ENCODE measurements at places on chromosomes 1 and 21.

DNA sequence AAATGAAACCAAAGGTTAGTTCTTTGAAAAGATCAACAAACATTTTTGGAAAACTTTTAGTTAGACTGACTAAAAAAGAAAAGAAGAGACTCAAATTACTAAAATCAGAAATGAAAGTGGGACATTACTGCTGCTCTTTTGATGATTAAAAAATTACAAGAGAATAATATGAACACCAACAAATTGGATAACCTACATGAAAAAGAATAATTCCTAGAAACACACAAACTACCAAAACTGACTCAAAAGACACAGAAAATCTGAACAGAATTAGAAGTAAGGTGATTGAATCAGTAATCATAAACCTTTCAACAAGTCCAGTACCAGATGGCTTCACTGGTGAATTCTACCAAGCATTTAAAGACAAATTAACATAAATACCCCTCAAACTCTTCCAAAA lies 5.6 kb downstream of the KIFAP3 start:
- DNase-seq: no peak

DNA sequence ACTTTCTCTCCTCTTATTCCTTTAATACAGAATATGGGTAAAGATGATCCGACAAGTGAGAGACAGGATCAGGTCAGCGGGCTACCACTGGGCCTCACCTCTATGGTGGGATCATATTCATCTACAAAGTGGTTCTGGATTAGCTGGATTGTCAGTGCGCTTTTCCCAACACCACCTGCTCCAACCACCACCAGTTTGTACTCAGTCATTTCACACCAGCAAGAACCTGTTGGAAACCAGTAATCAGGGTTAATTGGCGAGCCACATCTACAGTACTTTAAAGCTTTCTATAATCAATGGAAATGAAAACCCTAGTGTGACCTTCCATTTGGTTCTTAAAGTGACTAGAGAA lies 643 bp downstream of the NRAS start:
- no peak for DNase-seq

DNA sequence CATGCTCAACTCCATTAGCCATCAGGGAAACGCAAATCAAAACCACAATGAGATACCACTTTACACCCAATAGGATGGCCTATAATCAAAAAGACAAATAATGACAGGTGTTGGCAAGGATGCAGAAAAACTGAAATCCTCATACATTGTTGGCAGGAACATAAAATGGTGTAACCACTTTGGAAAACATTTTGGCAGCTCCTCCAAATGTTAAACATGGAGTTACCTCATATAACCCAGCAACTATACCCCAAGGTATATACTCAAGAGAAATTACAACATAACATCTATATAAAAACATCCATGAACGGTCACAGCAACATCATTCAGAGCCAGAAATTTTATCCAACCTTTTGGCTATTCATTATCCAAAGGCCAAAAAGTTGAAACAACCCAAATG lies 11.6 kb downstream of the EIF4G3 start:
- no peak for DNase-seq

DNA sequence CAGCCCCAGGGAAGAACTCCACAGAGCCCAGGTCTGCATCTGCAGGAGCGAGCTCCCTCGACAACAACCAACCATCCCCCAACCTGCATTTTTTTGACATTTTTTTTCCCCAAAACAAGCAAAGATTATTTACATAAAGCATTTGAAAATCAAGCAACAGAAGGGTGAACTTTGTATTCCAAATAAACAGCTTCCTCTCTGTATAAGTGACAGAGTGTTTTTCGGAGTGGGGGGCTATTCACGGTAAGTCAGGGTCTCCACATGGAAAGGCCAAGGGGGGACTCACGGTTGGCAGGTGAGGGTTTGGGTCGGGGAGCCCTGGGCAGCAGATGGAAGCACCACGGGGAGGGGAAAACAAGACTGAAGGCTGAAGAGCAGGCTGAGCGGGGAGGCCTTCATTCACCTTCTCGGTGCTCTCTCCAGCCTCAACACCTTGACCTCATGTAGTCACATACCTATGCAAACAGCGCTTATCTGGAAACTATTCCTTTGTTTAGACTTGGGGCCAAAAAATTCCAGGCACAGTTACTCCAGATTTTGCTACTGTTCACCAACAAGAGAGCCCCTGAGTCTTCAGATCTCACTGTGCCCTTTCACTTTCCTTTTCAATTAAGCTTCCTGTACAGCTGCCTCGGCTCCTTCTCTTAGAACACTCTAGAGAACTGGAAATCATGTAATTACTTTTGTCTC lies 27.6 kb downstream of the C2CD2 start:
- no peak for DNase-seq
